ENCODE measurements at places on chromosomes 5 and 9.

GRCh38 chr5:51684794-51685355 is 301.6 kb downstream of the ISL1 start:
- DNase-seq, result peak; percentile 5

- peak; percentile 1 for DNase-seq
These were observed 135.9 kb upstream of the CCDC152 start for GRCh38 chr5:42620579-42621216.

- no peak for DNase-seq
These were observed 28.5 kb upstream of the PTGER4 start for GRCh38 chr5:40651201-40651600.

DNA sequence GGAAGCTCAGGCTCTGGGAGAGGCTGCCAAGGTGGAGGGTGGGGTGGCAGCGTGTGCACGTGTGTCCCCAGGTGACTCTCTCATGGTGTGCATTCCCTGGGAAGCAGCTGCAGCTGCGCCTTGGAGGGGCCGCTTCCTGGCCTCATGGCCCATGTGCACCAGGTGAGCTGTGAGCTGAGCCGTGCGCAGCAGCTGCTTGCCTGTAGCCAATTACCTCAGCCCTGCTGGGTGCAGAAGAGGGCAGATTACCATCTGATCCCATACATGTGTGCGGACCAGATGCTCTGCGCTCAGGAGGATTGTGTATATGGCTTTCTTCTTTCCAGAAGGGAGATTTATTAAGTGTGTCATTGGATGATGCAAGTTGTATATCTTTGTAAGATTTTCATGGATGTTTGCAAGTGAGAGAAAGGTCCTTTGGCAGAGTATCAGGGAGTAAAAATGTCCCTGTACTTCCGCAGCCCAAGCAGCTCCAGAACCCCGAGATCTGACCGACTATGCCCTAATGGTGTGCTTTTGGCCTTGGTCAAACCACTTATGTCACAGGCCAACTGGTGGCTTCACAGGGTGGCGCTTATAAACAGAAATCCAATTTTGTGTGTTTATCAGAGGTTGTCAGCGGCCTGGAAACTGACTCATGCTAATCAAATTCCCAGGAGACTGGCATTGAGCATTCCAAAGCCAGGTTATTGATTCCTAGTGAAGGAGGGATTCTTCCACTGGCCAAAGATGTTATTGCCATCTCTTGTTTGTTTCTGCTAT is 229.3 kb downstream of the GOLPH3 start:
- DNase-seq, result peak; percentile 24

GRCh38 chr9:127865645-127866464 is 11.4 kb upstream of the ENG start:
- DNase-seq, result peak; percentile 37

DNA sequence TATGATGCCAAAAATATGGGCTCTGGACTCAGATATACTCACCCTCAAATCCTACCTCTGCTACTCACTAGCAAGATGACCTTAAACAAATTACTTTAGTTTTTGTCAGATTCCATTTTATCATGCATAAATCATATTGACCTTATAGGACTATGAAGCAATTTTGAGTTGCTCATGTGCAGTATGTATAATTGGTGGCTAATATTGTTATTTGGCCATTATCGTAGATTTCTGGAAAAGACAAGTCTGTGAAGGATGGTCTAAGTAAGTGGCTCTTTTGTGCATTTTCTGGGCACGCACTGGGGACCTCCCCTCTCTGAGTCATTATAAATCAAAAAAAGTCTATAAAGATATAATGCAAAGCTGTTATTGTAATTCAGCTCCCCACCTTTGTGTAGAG is 393.0 kb downstream of the FGF10 start:
- no peak for DNase-seq
